ENCODE measurements at places on chromosomes 3 and 15.

DNA sequence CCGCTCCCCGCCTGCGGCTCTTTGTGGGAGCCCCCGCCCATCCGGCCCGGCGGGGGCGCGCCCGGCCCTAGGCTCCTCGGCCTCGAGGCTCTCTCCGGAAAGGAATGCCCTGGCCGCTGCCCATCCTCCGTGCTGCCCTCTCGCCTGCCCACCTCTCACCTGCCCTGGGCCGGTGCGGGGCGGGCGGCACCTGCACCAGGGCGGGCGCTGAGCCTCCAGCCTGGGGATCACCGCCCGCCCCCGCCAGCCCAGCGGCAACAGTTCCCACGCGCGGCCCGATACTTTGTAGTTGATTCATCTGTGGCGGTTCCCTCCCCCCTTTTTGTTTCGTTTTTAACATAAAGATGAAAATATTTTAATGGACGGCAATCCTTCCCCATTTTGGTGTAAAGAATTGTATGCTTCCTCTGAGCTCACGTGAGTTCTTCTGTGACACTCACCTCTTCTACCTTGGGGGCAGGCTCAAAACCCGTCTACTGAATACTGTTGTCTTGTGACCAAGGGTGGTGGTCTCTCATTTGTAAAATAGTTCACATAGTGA is 1.9 kb downstream of the KLF13 start:
- peak overlapping the region; percentile 90 for H3K4me3 ChIP-seq
- H3K27me3 ChIP-seq: peaks cover 5% of the 10 kb centered on the region
- H3K4me1 ChIP-seq: peaks cover 31% of the 10 kb centered on the region
- DNase-seq: no peak
- no peaks in the 10 kb centered on the region for H3K36me3 ChIP-seq
- H3K27ac ChIP-seq: peak overlapping the region; percentile 89

DNA sequence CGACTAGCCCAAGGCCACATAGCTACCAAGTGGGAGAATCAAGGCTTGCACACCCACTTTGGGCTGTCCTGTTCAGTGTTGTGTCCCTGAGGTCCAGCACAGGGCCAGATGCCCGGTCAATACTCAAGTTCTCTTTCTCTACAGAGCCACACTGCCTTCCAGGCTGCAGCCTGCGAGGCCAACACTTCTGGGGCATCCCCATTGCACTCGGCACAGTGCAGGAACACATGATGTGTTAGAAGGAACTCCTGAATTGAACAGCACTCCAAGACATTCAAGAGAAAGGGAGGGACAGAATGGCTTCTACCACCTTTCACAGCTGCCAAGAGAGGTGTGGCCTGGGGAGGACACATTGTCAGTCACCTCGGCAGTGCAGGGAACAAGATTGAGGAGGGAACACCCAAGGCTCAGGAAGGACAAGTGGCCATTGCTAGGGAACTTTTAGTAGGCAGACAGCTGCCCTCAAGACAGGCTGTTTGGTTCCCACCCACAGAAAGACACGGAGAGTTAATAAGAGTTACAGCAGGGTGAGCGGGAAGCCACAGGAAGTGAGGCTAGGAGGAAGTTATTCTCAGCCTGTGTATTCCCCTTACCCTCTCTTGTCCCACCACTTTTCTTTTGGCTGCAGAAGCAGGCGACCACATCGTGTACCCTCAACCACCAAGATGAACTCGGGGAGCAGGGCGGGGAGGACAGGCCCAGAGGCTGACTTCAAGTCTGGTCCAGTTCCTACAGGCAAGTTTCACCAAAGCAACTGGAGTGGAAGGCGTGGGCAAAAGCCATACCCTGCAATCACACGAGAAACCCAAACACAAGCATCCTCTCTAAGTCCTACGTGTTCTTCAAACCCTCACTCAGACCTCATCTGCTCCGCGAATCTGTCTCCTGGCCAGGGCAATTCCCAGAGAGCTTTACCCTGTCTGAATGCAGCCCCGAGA is 69.4 kb downstream of the SRGAP3 start:
- no peak overlapping the region for H3K27ac ChIP-seq
- DNase-seq: no peak
- no peaks in the 10 kb centered on the region for H3K36me3 ChIP-seq
- no peaks in the 10 kb centered on the region for H3K27me3 ChIP-seq
- peaks cover 18% of the 10 kb centered on the region for H3K4me1 ChIP-seq

GRCh38 chr3:188220097-188220788 is 66.3 kb downstream of the LPP start:
- peaks cover 10% of the 10 kb centered on the region for H3K36me3 ChIP-seq
- DNase-seq: no peak
- H3K27me3 ChIP-seq: no peaks in the 10 kb centered on the region
- H3K27ac ChIP-seq: no peak overlapping the region
- peaks cover 59% of the 10 kb centered on the region for H3K4me1 ChIP-seq

DNA sequence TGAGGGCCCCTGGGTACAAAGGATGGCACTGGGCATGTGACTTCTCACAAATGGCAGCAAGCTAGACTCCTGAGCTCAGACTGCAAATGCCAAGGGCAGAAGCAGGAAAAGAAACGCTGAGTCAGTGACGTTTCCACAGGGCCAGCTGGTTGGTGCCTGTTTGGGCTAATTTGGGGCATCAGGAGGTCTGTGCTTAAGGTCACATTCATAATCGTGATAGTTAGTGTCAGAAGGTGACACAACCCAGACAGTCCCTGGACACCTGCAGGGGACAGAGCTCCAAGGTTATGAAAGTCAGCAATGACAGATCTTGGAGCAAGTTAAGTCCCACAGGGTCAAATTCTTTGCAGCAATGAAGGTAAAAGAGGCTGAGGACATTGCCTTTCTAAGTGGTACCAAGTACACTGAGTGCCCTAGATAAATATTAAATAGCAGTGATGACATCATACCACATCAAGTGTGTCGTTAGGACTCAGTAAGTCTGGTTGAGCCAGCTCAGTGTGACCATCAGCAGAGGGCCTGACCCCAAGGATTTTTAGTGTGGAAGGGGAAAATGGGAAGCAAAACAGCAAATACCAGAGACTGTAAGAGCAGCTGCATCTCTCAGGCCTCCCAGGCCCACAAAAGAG is 556.9 kb upstream of the CFAP20DC start:
- peaks cover 4% of the 10 kb centered on the region for H3K27me3 ChIP-seq
- peaks cover 16% of the 10 kb centered on the region for H3K4me1 ChIP-seq
- DNase-seq: no peak
- H3K36me3 ChIP-seq: no peaks in the 10 kb centered on the region
- H3K4me3 ChIP-seq: no peak overlapping the region

GRCh38 chr15:79170256-79170664 is 79.7 kb upstream of the RASGRF1 start:
- no peak overlapping the region for H3K4me3 ChIP-seq
- peaks cover 17% of the 10 kb centered on the region for H3K27me3 ChIP-seq
- no peak overlapping the region for H3K27ac ChIP-seq
- no peak for DNase-seq
- peaks cover 13% of the 10 kb centered on the region for H3K4me1 ChIP-seq

- H3K4me3 ChIP-seq: peak overlapping the region; percentile 7
- H3K4me1 ChIP-seq: peaks cover 18% of the 10 kb centered on the region
- no peaks in the 10 kb centered on the region for H3K36me3 ChIP-seq
- DNase-seq: no peak
- no peaks in the 10 kb centered on the region for H3K27me3 ChIP-seq
Measured at GRCh38 chr3:181741417-181741816, 29.7 kb downstream of the SOX2 start.

- H3K4me3 ChIP-seq: no peak overlapping the region
- H3K36me3 ChIP-seq: no peaks in the 10 kb centered on the region
- H3K27me3 ChIP-seq: peaks cover 4% of the 10 kb centered on the region
- peaks cover 1% of the 10 kb centered on the region for H3K4me1 ChIP-seq
- no peak overlapping the region for H3K27ac ChIP-seq
Measured at GRCh38 chr3:72070005-72070404, 285.1 kb upstream of the PROK2 start.

- no peak overlapping the region for H3K4me3 ChIP-seq
- H3K36me3 ChIP-seq: no peaks in the 10 kb centered on the region
- peaks cover 3% of the 10 kb centered on the region for H3K4me1 ChIP-seq
Measured at GRCh38 chr3:22684739-22685138, 518.4 kb upstream of the UBE2E2 start.

DNA sequence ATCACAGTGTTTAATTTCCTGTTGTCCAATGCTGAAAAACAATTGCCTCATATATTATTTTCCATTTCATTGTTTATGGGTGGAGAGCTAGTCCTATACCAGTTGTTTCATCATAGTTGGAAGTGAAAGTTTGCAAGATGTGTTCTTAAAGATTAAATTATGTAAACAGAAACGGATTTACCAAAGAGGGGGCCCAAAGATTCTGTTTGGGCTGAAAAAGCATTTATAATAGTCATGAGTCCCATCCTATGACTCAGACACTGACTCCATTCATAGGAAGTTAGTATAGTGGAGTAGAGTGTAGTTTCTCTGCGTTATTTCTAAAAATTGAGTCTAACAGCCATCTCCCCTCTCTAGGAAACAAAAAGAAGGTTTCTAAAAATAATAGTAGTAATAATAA is 24.3 kb downstream of the NFKBIZ start:
- no peaks in the 10 kb centered on the region for H3K36me3 ChIP-seq
- no peak overlapping the region for H3K27ac ChIP-seq

GRCh38 chr15:37586011-37586583 is 348.3 kb upstream of the TMCO5A start:
- H3K4me3 ChIP-seq: no peak overlapping the region
- peak overlapping the region; percentile 14 for H3K27ac ChIP-seq
- no peaks in the 10 kb centered on the region for H3K27me3 ChIP-seq
- DNase-seq: no peak
- H3K36me3 ChIP-seq: no peaks in the 10 kb centered on the region
- peaks cover 2% of the 10 kb centered on the region for H3K4me1 ChIP-seq

DNA sequence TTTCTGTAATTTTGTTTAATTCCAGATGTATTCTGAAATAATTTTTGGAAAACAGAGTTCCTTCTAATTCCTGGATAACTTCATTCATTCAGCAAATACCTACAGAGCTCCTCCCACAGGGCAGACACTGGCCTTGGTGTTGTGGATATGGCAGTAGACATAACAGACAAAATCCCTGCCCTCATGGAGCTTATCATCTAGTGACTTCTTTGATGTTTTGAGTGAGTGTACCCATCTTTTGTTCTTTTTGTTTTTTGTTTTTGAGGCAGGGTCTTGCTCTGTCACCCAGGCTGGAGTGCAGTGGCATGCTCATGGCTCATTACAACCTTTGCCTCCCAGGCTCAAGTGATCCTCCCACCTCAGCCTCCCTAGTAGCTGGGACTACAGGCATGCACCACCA is 21.1 kb downstream of the DET1 start:
- no peaks in the 10 kb centered on the region for H3K4me1 ChIP-seq
- no peaks in the 10 kb centered on the region for H3K27me3 ChIP-seq
- no peak overlapping the region for H3K27ac ChIP-seq

DNA sequence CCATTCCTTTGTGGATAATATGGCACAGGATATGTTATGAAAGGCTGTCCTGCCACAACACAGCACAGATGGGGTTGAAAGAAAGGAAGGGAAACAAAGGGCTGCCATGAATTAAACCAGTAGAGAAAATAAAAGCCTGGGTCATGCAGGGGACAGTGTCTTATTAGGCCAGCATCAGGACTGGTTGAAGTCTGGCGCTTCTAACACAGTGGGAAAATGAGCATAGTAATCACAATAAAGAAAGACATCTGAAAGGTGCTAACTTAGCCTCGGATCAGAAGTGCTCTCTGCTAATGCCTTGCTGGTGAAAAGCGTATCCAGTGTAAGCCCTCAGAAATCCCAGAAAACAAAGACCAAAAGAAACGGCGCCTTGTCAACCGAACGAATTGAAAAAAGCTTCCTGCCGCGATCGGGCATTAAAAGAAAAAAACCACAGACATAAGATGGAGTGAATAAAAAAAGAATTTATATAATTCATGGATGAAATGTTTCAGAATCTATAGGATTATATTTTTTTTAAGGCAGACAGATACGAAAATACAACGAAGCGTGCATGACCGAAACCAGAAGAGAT is 566 bp upstream of the MKRN3 start:
- H3K36me3 ChIP-seq: peaks cover 10% of the 10 kb centered on the region
- no peak overlapping the region for H3K4me3 ChIP-seq
- no peak for DNase-seq
- H3K27me3 ChIP-seq: no peaks in the 10 kb centered on the region

DNA sequence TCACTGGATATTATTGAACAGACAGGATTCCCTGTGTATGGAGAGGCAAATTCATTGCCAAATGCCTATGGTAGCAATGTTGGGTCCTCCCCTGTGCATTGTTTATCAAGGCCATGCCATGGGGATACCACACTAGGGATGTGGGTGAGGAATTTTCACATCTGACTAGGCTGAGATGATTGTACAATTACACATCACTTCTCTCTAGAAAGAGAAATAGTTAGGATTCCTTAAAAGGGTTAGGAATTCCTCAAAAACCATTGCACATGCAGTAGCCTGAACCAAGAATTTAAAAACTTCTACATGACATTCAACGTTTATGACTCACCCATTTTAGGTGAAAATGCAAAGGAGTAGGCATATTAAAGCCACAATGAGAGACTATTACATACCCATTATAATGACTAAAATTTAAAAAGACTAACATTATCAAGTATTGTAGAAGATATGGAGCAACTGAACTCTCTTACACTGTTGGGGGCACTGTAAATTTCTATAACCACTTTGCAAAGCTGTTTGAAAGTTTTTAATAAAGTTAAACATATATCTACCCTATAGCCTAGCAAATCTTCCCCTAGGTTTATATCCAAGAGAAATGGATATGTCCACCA is 175.9 kb downstream of the THRB start:
- H3K27ac ChIP-seq: no peak overlapping the region
- H3K27me3 ChIP-seq: peaks cover 2% of the 10 kb centered on the region
- peaks cover 2% of the 10 kb centered on the region for H3K4me1 ChIP-seq

DNA sequence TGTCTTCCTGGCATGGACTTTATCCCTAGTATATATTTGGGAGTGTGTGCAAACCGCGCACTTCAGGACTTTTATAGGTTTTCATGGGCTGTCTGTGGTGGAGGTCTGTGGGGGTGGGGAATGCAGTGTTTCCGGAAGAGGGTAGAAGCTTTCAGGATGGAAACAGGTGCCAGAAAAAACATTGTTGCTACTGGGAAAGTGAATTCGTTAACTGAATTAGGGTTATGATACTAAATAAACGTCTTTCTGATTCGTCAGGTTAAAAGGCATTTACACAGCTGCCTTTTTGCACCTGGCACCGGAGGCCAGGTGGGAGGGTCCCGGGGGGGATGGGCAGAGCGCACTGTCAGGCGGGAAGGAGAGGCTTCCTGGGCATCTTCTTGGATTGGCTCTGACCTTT is 62.1 kb downstream of the SLCO3A1 start:
- peaks cover 3% of the 10 kb centered on the region for H3K27me3 ChIP-seq
- H3K4me1 ChIP-seq: peaks cover 10% of the 10 kb centered on the region
- H3K4me3 ChIP-seq: no peak overlapping the region
- no peak for DNase-seq
- H3K27ac ChIP-seq: no peak overlapping the region

- H3K36me3 ChIP-seq: no peaks in the 10 kb centered on the region
- peaks cover 69% of the 10 kb centered on the region for H3K27me3 ChIP-seq
- H3K4me1 ChIP-seq: peaks cover 8% of the 10 kb centered on the region
- peak; percentile 54 for DNase-seq
Measured at GRCh38 chr3:46892285-46893145, 15.0 kb downstream of the PTH1R start.

GRCh38 chr3:97916576-97916975 is 55.7 kb downstream of the RIOX2 start:
- no peak overlapping the region for H3K27ac ChIP-seq
- H3K4me3 ChIP-seq: no peak overlapping the region
- H3K36me3 ChIP-seq: peaks cover 1% of the 10 kb centered on the region
- no peak for DNase-seq
- H3K27me3 ChIP-seq: no peaks in the 10 kb centered on the region
